Neural progenitor cell (in vitro differentiated cells): ENCODE measurements at places on chromosomes 3 and 15.

DNA sequence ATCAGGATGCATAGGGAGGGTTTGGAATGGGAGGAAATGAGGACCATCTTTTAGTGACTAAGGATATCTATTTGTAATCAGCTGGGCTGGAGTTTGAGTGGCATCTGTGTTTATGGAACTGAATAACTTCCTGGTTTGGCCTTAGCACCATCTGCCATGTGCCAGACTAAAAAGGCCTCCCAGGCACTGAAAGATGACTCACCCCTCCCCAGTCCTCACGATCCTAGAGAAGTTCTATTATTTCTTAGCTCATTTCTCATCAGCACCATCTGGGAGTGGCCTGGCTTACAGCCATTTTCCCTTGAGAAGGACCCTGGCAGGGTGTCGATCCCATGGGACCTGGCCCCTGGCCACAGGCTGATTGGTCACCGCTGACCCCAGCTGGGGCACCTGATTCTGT is 23.9 kb upstream of the CTXND1 start:
- DNase-seq, result no peak

DNA sequence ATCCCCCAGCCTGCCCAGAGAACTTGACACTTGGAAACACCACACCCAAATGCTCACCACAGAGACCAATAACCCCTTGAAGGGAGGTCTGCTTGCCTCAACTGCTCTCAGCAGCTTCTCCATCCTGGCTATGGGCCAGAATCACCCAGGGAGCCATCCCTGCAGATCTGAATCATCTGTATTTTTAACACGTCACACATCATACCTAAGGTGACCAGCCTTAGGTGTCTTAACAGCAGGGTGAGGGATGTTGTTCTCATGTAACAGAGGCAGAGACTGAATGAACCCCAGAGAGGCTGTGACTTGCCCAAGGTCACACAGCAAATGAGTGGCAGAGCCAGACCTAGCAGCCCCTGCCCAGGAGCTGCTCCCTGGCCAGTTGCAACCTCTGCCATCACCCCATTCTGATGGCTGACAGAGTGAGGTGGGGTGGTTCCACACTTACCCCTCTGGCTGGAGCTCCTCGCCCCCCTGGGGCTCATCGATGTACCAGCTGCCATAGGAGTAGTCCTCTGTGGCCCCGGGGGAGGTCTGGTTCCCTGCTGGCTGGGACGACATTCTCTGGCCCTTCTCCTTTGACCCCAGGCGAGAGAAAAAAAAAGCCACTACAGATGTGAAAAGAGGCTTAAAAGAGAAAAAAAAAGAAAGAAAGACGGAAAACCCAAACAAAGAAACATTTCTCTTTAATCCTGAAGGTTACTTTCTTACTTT is 722 bp downstream of the STRA6 start:
- no peak for DNase-seq

DNA sequence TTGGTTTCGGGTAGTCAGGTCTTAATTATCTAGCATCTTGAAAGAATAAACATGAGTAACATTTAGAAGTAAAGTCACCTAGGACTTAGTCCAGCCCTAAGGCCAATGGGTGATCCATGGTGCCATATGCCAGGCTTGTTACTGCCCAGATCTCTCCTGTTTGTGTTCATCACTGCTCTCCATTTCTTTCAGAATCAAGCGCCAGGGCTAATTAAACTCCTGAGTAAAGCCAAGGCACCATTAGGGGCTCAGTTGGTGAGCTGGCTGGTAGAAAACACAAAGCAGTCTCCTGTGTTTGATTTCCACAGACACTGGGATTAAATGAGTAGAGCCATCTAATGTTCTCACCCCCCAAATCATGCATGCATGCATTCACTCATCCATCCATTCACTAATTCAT is 11.3 kb downstream of the CYP19A1 start:
- no peak for DNase-seq

DNA sequence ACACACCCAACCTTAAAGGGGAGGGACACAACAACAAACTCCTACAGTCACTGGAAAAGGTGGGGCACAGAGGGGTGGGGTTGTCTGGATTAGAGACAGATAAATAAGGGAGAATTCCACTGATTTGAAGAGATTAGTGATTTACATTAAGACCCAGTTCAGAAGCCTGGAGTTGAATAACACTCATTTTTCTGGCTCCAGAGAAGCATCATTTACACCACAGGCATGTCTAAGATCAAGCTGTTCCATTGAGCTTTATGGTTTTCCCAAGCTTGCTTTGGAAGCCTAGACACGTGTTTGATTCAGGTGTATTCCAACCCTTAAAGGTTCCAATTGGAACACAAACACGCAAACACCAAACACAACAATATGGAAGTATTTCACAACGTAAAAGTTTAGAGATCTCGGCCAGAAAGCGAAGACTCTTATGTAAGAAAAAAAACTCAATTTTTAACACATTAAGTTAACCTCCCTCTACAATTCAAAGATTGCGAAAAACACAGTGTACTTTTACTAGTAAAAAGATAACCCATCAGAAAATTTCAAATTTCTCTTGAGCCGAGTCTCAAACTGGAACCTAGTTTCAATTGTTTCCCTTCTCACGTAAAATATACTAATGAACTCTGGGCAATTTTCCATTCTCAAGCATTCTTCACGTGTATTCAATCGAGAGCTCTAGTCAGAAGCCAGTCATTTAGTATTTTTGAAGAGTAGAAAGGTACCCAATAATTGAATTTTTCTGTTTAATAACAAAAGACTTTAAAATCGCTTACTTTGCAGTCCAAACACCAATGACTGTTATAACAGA is 2.1 kb downstream of the TRA2B start:
- DNase-seq, result peak; percentile 23

DNA sequence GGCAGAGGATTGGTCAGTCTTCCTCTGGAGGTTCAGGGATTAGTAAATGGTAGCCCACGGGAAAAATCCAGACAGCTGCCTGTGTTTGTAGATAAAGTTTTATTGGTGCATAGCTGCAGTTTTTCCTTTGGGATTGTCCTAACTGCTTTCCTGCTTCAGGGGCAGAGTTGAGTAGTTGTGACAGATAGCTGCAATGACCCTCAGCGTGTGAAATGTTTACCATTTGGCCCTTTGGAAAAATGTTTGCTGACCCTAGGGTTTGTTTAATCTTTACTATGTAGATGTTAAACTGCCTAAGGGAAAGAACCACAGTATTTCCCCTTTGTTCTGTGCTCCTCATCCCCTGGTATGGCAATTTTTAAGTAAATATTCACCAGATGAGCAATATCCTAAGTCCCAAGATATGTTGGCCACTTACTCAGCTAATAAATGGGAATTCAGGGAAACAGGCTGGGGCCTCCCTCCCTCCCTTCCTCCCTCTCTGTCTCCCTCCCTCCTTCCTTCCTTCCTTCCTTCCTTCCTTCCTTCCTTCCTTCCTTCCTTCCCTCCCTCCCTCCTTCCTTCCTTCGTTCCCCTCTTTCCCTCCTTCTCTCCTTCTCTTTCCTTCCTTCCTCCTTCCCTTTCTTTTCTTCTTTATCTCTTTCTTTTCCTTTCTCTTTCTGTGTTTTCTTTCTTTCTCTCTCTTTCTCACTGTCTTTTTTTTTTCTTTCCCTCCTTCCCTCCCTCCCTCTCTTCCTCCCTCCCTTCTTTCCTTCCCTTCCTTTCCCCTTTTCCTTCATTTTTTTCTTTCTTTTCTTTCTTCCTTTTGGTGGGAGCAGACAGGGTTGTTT is 234.6 kb upstream of the BHLHE40 start:
- DNase-seq, result no peak

DNA sequence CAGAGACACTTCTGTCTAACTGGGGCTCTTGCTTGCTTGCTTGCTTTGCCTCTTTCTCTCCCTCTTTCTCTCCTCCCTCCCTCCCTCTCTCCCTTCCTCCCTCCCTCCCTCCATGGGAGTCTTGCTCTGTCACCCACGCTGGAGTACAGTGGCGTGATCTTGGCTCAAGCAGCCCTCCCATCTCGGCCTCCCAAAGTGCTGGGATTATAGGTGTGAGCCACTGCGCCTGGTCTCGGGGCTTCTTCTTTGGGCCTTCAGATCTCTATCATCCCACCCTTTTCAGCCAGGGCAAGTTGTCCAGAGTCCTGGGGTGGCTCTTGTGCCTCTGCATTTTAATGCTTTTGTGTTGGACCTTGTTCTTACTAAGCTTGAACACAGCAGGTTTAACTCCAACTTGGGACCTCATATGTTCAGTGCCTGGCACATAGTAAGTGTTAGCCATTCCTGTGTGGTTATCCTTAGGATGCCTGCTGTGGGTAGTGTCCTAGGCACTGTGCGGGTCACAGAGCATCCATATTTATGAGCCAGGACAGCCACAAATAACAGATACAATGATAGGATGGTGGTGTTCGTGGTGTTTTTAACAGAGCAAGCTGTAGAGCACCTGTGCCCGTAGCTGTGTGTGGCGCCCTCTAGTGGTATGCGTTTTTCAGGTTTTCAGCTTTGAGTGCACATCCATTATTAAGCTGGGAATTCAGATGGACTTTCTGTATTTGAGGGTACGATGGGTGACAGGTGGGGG is 75.1 kb downstream of the CCK start:
- peak; percentile 76 for DNase-seq

GRCh38 chr3:122907471-122907870 is 112.6 kb downstream of the SLC49A4 start:
- no peak for DNase-seq

DNA sequence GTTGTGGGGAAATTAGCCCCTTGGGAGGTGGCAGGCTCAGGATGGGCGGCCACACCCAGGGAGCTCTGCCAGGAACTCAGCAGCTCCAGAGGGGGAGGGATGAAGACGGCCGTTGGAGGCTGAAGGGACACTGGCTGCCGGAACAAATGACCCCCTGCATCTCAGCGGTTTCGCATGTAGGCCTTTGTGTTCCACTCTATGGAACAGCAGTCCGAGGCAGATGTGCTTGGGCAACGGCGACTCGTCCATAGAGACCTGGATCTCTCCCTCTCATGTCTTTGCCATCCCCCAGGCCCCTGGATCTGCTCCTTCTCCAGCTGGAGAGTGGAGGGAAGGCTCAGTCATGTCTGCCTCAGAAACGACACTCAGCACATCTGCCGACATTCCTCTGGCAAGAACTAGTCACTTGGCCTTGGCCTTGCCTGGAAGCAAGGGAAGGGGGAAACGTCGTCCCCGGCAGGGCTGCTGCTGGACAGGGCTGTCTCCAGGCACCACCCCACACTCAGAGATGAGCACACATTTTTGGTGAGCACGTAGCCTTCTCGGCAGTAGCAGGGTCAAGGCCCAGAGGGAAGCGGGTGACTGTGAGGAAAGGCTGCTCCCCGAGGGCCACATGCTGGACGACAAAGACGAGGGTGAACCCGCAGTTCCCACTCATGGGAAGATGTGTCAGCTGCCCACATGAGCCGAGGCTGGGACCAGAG is 83.8 kb downstream of the ASB7 start:
- DNase-seq, result no peak

DNA sequence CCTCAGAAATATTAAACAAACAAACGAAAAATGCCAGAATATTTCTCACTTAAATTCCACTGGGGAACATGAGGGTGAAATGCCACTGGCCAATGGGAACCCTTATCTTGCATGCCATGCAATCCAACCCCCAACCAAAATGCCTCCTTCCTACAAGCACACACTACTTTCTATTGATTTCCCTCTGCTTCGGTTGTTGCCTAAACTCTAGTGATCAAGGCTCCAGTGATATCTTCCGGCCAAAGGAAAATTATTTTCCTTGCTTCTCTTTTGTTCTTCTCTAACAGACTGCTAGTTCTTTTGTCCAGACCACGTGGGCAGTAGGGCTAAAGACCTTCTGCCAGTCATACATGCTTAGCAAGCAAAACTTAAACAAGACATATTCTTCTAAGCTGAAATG is 115.7 kb downstream of the TMCC1 start:
- DNase-seq, result no peak

- peak; percentile 58 for DNase-seq
These were observed at the start of gene FAM107A for GRCh38 chr3:58577269-58577821. Gene FAM107A (minus strand): TSS chr3:58577391. CDS start chr3:58569860, 7,531 bp downstream.

DNA sequence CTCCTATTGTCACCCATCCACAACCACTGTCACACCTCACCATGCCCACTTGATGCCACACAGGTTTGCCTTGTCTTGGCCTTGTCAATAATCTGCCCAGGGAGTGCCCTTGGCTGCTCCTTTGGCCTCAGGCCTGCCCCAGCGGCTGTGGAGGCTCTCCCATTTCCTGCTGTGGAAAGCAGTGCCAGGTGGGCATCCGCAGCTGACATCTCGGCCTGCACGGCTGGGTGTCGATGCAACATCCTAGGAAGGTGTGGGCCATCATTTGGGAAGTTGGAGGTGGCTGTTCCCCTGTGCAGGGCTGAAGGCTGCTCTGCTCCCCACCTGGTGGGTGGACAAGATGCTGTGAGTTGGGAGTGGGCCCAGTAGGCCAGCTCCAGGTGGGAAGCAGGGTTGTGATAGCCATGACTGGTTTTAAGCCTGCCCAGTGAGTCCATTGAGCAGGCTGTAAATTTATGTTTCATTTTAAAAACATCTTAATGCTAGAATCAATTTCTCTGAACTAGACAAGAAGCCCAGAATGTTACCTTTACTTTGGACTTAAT is 12.5 kb downstream of the DNAH1 start:
- no peak for DNase-seq
